CD14-positive monocyte (primary cell): ENCODE measurements at places on chromosomes 2 and 18.
A peak's percentile ranks its signal among the peaks of the same experiment; 100 is the strongest.

- DNase-seq = no peak
Measured at GRCh38 chr2:23532391-23533337, 147.7 kb downstream of the KLHL29 start.

GRCh38 chr18:11925800-11926481 is 17.8 kb upstream of the MPPE1 start:
- no peak for DNase-seq

DNA sequence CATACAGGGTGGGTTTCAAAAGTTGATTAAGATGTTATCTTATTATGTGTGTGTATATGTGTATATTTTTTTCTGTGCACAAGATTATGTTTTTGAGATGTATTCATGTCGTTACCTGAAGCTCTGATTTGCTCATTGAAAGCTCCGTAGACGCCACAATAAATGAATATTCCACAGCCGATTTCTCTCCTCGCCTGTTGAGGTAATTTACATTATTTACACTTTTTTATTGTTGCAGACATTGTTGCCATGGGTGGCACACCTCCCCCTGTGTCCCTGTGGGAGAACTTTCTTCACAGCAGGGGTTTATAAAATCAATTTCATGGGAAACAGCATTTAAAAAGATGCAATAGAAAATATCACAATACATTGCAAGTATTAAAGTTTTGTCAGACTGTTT is 100.6 kb downstream of the GLI2 start:
- DNase-seq = no peak

DNA sequence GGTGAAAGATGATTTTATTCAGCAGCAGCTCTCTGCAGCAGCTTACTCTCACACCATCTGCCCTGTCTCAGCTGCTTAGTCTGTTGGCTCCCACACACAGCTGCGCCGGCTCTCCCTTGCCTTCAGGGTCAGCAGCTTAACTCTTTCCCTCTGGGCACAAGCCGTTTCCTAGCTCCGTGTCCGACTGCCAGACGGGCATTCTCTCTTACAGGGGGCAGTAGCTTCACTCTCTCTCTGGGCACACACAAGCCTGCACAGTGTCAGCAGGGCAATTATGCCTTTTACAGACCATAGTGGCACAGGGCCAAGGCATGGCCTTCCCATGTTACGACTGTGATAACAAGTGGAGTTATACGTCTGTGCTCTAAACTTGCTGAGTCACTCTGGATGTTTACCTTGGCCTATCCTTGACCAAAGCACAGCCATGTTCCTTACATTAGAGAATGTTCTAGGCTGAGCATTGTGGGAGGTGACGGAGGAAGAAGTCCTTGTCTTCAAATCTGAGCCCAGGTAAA is 31.7 kb downstream of the PCARE start:
- DNase-seq = no peak

DNA sequence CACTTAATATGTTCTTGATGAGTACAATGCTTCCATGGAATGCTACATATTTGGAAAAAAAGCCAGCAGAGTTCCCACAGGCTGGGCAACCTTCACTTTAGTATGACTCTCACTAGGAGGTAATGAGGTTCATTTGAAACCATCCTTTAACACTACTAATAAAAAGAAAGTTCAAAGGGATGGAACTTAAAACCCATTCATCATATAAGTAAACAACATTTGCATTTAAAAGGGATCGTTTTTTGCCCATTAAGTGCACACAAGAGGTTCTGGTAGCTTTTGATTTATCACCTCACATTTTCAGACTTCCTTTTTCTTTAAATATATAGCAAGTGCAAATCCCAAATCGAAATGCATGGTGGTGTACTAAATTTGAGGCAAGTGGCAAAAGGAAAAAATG is 270.8 kb upstream of the DCC start:
- no peak for DNase-seq

GRCh38 chr2:126534478-126534877 is 121.5 kb upstream of the GYPC start:
- DNase-seq = no peak

- no peak for DNase-seq
Measured at GRCh38 chr2:38173683-38174082, 97.7 kb upstream of the CYP1B1 start.

- DNase-seq = no peak
Measured at GRCh38 chr2:32712870-32713269, 85.0 kb downstream of the TTC27 start.

- DNase-seq = peak; percentile 8
Measured at GRCh38 chr18:45874491-45875184, 49.2 kb downstream of the SIGLEC15 start.

GRCh38 chr18:370751-371608 is 103.1 kb upstream of the THOC1 start:
- DNase-seq = peak; percentile 41

GRCh38 chr2:75607988-75608683 is 38.4 kb upstream of the MRPL19 start:
- DNase-seq = no peak

- DNase-seq = no peak
Measured at GRCh38 chr2:223613017-223613950, 11.1 kb upstream of the SCG2 start.
